ENCODE measurements at places on chromosomes 7 and 10.

GRCh38 chr7:159125955-159126270 lies 18.8 kb downstream of the VIPR2 start:
- no peak for DNase-seq

DNA sequence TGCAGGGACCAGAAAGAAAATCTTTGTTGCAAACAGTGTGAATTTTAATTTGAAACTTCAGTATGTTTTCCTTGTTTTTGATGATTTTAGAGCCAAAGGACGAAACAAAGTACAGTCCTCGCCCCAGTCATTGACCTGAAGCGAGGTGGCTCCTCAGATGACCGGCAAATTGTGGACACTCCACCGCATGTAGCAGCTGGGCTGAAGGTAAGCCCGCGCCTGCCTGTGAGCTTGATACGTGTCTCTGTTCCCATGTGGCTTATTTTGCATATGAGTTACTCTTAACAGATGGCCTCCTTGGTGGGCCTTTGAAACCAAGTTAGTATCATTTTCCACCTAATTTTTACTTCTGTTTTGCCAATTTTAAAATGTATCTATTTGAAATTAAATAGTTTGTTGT lies 12.3 kb downstream of the RBM17 start:
- no peak for DNase-seq

GRCh38 chr10:62899311-62899710 lies 83.1 kb upstream of the EGR2 start:
- DNase-seq: no peak

GRCh38 chr7:13028036-13028824 lies 340.8 kb downstream of the ARL4A start:
- no peak for DNase-seq

GRCh38 chr7:43465581-43466554 lies 117.0 kb upstream of the STK17A start:
- DNase-seq: no peak

DNA sequence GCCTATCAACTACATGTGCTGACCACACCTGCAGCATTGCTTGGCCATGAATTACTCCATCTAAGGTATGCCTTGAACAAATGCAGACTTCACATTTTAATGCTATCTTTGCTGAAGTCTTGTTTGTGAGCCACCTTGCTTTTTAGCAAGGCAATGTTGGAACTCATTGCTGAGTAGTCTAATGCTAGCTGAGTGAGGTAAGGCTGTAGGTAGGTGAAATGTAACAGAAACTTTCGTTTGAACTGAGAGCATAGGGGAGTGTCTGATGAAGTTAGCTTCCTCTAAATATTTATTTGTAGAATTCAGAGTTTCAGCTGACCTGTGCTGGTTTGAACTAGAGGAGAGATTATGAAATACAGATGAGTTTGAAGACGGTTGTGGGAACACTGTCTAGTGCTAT lies 238.5 kb downstream of the SEMA3A start:
- no peak for DNase-seq

DNA sequence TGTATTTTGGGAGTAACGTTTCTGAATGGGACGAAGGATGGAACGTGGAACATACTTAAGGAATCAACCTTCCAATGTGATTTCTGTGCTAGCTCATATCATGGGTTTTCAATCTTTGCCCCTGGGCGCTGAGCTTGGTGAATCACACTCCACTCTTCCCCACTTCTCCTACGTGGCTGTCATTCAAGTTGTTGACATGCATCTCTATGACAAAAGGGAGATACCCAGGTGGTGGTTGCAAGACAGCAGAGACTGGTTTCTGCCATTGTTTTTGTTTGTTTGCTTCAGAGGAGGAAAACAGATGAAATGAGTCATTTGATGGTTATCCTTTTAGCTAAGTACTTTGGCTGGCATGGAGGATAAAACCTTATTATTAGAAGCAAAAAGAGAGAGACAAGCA lies 573.9 kb downstream of the GATA3 start:
- no peak for DNase-seq

- no peak for DNase-seq
Measured at GRCh38 chr10:11598712-11599397, 12.6 kb downstream of the USP6NL start.

DNA sequence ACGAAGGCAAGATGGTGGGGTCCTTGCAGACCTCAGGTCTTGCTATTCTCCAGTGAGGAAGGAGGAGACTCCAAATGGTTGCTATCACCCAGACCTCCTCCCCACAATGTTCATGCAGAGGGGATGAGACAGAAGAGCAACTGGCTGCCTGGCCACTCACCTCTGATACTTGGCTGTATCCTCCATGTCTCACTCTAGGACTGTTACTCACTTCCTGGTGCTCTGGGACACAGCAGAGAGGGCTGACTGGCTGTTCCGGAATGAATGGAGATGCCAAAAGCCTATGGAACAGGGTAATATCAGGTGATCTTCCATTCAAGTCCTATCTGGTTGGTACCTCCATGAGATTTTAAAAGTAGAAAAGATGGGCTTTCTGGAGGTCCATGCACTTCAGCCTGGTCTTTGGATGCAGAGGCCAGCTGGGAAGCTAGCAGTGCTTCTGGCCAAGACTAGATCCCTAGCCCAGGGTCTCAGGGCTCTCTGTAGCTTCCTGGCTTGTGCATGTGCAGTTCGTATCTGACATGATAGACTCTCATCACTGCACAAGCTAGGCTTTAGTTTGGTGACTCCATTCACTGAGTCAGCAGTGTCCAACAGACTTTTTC lies 27.0 kb upstream of the ABI1 start:
- no peak for DNase-seq

- no peak for DNase-seq
Measured at GRCh38 chr7:106534271-106534846, 126.6 kb downstream of the CCDC71L start.

GRCh38 chr10:19902456-19902855 lies 86.2 kb downstream of the PLXDC2 start:
- no peak for DNase-seq

DNA sequence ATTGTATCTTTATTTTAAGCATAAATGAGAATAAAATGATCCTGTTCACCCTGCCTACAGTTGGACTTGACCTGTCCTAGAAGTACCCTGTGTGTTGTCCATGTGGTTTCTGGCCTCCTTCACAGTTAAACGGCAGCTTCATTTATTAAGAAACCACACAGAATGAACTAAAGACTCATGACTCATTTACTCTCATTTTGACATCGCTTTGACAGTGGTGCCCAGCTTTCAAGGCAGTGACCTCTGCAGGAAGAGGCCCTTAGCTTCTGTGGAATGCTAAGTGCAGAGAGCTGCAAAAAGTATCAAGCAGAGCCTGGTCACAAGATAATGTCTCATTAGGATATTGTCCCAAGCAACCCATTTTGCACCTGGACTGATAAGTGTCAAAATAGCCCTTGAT lies 93.4 kb downstream of the AVL9 start:
- DNase-seq: no peak

DNA sequence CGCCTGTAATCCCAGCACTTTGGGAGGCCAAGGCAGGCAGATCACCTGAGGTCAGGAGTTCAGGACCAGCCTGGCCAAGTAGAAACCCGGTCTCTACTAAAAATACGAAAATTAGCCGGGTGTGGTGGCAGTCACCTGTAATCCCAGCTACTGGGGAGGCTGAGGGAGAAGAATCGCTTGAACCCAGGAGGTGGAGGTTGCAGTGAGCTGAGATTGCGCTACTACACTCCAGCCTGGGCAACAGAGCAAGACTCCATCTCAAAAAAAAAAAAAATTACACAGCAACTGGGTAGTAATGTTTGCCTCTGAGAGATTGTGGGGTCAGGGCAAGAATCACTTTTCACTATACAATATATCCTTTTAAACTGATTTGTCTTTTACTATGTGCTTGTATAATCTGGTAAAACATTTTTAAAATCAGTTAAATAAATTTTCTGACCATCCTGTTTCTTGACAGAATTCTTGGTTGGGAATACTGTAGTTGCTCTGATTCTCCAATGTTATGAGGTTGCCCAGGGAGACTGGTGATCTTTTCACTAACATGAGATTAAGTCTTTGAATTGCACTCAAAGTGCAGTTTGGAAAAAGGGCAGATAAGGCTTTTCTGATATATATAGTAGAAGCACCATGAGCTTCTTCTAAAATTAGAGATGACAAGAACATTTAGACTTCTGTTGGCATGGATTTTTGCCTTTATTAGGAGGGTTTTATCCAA lies 1.5 kb downstream of the ENTPD7 start:
- no peak for DNase-seq

- no peak for DNase-seq
Measured at GRCh38 chr10:30383356-30383755, 34.3 kb upstream of the MTPAP start.
